ENCODE measurements at places on chromosomes 2 and 18.

DNA sequence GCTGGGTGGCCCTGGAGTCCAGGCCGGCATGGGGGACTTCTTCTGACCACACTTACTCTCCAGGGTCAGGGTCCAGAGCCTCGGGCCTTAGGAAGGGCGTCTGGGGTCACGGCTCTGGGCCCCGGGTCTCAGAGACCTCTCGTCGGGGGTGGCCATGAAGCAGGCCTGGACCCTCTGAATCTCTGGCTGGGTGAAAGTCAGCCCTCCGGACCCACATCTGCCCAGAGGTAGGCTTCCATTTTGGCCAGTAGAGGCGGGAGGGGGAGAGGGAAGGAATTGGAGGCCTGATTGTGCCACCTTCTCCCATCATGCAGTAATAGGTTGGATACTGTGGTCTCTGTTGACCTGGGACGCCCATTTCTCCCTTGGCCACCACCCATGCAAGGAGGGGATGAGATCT is 125.3 kb upstream of the GPC1 start:
- DNase-seq: no peak

DNA sequence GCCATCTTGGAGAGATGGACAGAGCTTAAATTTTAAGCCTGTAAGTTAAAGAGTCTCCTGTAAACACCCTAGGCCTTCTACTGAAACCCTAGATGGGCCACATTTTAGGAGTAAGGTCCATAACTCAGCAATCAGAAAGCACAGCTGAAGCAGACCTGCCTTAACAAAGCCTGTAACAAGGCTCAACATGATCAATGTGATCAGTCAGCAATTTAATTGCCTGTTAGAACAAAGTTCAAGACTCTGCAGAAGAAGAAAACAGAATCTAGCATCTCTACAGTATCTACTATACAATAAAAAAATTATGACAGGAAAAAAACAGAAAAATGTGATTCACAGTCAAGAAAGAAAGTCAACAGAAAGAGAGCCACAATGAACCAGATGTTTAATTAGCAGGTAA is 27.1 kb downstream of the SEPTIN10 start:
- no peak for DNase-seq

- DNase-seq: peak; percentile 45
These were observed 310.4 kb upstream of the SYT4 start for GRCh38 chr18:43587538-43588153.

GRCh38 chr2:175840256-175840655 is 161.8 kb downstream of the LNPK start:
- no peak for DNase-seq

- no peak for DNase-seq
These were observed 35.6 kb downstream of the GDF7 start for GRCh38 chr2:20702563-20702962.

DNA sequence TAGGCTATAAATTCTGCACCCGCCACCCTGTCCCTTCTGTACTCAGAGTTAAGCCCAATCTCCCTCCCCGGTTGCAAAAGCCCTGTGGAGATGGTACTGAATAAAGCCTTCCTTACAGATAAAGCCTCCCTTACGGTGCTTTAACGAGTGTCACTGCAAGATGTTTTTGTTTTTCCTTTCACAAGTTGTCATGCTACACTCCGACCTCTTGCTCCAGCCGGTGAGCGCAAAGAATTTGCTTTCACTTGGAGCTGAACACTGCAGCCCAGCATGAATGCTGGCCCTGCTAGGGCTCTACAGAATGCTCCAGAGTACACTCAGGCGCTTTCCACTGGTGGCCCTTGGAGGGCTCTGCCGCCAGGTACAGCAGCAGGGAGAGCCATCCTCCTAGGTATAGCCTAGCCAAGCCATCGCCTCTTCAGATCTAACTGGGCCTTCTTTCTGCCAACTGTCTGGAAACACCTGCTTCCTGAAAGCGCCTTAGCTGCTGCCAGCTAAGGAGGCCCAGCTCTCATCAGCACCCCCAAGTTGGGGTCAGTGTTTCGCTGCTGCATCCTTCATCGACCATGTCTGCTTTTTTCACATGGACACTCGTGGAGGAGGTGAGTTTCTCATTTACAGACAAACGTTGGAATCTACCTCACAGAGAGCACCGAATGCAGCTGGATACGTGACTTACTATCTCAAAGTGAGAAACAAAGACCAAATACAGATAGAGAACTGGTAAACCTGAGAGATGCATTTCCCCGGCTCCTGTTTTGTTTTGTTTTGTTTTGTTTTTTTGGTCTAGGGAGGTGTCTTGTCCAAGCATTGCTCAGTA is 13.4 kb upstream of the CREG2 start:
- no peak for DNase-seq

DNA sequence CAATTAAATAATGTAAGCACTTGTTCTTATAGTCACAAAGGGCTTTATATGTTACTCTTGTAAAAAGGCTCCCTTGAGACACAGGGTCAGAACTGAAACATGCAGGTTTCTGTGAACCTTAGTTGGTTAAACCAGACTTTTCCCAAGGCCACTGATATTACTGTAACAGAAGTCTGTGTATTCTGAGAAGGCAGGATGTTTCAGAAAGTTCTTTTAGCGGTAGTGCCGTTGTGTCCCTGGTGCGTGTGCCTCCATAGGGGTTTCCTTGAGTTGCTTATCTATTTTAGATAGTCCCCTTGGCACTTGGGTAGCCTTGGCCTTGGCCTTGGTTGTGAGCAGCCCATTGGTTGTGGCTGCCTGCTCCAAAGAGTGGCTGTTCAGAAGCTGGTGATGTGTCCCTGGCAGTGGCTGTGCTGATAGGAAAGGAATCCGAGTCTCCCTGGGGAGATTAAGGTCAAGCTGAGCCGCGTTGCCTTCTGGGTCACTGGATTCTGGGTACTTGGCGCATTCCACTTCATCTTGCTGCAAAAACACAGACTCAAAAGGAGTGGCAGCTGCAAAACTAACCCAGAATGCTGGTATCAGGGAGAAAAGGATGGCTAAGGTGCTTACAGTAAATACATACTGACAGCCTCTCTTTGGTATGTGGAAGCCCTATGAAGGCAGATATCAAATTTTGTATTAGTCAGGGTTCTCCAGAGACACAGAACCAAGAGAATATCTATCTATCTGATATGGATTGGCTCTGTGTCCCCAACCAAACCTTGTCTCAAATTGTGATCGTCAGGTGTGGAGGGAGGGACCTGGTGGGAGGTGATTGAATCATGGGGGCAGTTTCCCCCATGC is 69.7 kb downstream of the FHOD3 start:
- no peak for DNase-seq

- DNase-seq: no peak
These were observed 41.6 kb upstream of the RAB31 start for GRCh38 chr18:9666548-9666947.

- DNase-seq: no peak
These were observed 7.0 kb downstream of the GPR45 start for GRCh38 chr2:105248316-105249070.

GRCh38 chr2:64837925-64838641 is 151.1 kb upstream of the SLC1A4 start:
- DNase-seq: no peak

DNA sequence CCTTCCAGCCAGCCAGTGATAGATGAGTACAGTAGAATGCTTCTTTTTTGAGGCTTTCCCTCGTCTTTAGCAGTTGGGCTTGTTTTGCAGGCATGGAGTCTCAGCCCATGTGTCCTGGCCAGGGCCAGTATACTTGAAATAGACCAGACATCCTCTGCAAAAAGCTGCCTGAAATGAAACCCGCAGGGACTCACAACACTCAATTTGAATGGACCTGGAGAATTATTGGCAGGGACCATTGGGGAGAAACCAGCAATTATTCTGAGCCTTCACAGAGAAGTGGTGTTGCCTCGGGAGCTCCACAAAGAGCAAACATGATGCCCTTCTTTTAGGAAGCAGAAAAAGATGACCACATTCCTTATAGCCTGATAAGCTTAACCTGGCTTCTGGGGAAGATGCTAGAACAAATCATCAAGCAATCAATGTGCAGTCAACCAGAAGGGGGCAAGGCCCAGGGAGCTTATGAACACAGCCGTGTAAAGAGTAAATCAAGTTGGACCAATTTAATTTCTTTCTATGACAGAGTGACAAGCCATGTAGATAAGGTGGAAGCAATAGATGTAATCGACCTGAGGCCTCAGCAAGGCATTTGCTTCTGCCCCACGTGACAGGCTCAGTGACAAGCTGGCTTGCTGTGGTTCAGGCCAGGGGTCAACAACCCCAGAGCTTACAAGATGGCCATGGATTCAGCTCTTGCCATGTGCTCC is 42.1 kb downstream of the BOD1L2 start:
- no peak for DNase-seq

DNA sequence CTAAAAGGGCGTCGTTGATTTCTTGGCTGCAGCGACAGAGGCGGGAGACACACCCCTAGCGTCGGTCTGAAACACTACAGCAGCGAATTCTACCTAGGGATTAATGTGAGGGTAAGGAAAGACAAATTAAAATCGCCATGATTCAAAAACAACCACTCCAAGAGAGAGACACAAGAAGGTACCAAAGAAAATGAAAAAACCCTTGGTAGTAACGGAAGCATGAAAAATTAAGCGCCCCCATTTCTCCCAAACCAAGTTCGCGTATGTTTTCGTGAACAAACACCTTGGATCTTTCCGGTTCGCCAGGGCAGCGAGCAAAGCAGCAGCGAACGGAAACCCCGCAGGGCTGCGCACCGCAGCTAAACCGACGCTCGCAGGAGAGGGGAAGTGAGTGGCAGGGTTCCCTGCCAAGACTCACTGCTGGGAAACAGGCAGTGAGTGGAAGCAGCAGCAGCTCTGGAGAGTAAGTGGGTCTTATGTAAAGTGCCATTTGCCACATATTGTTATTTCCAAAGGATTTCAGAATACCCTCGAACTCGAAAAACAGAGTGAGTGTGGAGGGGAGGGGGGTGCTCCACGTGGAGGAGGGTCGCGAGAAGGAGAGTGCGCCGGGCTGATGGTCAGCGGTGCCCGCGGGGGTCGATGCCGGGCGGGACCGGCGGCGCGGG is 1.0 kb downstream of the PPP3R1 start:
- DNase-seq: peak; percentile 59

- DNase-seq: no peak
These were observed 417.0 kb downstream of the EIPR1 start for GRCh38 chr2:2960441-2961133.

DNA sequence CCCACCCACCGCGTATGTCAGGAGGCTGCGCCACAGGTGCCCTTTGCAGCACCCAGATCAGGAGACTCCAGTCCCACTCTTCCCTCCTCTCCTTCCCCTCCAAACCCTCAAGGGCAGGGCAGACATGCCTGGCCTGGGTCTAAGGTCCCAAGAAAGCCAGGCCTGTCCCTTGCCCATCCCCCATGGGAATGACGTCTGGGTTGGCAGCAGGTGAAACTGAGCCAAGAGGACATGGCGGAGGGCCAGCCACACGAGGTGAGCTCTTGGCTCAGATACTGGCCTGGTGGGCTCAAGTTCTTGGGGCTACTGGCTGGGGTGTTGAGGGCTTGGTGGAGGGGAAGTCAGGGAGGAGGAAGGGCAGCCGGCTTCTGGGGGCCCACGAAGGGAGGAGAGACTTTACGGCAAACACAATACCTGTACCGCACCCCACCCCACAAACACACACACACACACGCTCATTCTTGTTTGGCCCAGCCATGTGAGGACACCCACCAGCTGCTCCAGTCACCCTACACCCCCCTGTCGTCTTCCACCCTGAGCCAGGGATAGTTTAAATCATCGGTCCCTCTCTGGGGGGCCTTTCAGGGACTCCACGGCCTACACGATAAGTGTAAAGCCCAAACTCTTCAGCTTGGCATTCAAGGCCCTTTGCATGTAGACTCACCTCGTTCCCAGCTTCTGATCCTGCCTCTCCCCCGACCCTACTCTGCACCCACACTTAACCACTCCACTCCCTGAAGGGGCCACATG is 24.1 kb upstream of the TNS1 start:
- no peak for DNase-seq

GRCh38 chr2:65076345-65076710 is 20.1 kb downstream of the CEP68 start:
- DNase-seq: no peak

GRCh38 chr2:62074233-62074632 is 121.7 kb upstream of the B3GNT2 start:
- DNase-seq: no peak

GRCh38 chr2:52539026-52539970 is 1228.3 kb upstream of the CHAC2 start:
- DNase-seq: no peak

GRCh38 chr2:3451169-3451568 is 68.2 kb downstream of the ADI1 start:
- no peak for DNase-seq

- no peak for DNase-seq
These were observed 3.8 kb downstream of the TTC39C start for GRCh38 chr18:24018299-24018886.

DNA sequence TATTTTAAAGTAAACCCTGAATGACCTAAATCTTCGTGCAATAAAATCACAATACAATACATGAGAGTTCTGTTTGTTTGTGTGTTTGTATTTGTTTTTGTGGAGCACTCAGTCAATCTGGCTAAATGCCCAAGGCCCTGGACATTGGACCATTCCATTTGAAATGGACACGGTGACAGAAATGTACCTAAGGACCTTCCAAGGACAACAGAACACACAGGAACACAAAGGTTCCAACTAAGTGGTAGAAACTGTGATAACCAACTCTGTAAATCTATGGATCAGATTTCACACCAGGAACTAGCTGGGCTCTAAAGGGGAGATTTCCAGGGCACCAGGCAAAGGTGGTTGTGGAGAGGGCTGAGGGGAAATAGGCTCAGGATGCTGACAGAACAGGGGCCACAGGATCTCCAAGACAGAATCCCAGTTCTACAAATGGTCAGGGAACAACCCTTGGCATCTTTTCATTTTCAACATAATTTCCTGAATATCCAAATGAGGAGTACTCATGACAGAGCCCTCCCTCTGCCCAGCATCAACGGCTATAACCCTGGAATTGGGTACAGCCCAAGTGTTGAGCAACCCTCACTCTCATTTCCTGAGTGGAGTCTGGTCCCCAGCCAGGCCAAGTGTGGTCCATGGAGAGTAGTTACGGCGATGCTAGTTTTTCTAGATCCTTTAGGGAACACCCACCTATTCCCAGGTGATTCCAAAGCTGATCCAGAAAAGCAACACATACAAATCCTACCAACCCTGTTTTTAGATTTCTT is 78.4 kb downstream of the NCKAP5 start:
- DNase-seq: no peak

DNA sequence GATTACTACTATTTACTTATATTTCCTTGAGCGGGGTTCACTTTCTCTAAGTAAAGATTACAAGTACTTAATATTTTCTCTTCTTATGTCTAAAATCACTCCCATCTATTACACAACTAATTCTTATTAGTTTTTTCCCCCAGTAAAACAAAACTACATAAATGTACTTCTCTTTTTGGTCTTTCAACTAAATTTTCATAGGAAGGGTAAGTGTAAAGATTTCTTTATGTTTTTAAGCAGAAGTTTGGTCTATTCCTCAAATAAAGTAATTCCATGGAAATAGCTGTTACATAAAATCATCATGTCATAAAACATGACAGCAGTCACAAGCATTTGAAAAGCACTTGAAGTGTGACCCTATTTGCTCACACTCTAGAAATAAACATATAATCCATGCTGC is 249.0 kb downstream of the ZEB2 start:
- no peak for DNase-seq

DNA sequence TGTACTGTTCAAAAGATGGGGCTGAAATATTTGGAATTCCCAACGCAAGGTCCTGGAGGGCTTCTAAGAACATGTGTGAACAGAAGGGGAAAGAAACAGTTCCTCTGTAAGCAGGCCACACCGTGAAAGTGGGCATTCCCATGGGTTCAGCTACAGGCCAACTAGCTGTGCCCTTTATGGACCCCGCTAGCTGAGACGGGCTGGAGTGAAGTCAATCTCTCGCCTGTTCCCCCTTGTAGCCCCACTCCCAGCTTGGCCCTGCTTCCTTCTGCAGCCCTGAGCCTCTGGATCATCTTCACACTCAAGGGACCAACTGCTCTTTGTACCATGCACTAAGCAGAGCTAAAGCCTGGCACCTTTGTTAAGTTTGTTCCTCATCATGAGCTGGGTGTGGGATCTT is 55.4 kb downstream of the POLR1A start:
- DNase-seq: no peak
